Esophagus mucosa (tissue), 1 donor: ENCODE measurements at places on chromosomes 5 and 9. TPM values are rescaled to one million over a fixed set of nuclear protein-coding genes. Genes with fewer than 3 reads are reported as not detected.

Gene ITGA1
- total RNA-seq, result 5.1 TPM

Gene IFNE
- 5.6 TPM for total RNA-seq

Gene GABRA6
- total RNA-seq, result not detected

Gene COL27A1
- 13.6 TPM for total RNA-seq

Gene SEMA6A
- 6.1 TPM for total RNA-seq

Gene CCDC112
- total RNA-seq, result 3.3 TPM

Gene FGF1
- total RNA-seq, result 0.88 TPM

Gene ANKRD20A1
- total RNA-seq, result 5.9 TPM

Gene IL13
- not detected for total RNA-seq

Gene C5orf52
- total RNA-seq, result not detected
